Mucosa of gallbladder (tissue), 1 donor: ENCODE measurements at places on chromosomes 3 and 15. TPM values are rescaled to one million over a fixed set of nuclear protein-coding genes. Genes with fewer than 3 reads are reported as not detected.

GRCh38 chr15:66862111-66862939 lies 160.3 kb downstream of the SMAD6 start:
- no peak for DNase-seq

DNA sequence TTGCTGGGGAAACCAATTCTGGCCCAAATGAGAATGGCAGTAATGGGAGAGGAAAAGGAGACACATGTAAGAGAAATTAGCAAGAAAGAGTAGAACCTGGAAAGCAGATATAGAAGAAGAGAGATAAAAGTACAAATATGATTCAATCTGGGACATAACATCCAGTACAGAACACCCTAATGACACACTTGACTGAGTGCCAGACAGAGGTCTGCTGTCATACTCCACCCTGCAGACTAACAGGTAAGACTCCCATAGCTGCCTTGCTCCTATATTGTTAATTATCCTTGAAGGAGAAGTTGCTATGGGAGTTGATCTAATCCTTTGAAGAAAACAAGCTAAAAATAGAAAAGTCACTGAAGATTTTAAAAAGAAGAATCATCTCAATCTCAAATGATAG lies 21.1 kb downstream of the CCPG1 start:
- DNase-seq = no peak

- no peak for DNase-seq
Measured at GRCh38 chr3:156050918-156051317, 69.5 kb upstream of the KCNAB1 start.

The CFAP20DC gene
- 1.9 TPM for total RNA-seq
